ENCODE measurements at places on chromosomes 4 and X.

DNA sequence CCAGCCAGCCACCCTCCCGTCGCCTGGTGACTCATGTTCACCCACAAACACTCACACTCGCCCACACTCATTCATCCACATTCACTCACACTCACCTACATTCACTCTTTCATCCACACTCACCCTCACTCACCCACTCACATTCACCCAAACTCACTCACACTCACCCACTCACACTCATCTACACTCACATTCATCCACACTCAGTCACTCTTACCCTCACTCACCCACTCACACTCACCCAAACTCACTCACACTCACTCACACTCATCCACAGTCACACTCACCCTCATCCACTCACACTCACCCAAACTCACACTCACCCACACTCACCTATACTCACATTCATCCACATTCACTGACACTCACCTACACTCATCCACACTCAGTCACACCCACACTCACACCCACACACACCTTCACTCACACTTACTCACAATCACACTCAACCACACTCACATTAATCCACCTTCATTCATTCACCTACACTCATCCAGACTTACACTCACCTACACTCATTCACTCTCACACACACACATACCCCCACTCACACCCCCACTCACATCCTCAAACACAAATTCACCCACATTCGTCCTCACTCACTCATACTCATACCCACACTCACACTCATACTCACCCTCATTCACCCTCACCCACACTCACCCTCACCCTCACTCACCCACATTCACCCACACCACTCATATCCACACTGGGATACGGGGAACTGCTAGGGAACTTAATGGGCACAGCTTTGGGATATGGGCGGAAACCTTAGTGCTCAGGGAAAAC lies 2221.6 kb upstream of the AGA start:
- no peak for DNase-seq

GRCh38 chr4:180866933-180867643 lies 1376.1 kb upstream of the TENM3 start:
- DNase-seq, result no peak

DNA sequence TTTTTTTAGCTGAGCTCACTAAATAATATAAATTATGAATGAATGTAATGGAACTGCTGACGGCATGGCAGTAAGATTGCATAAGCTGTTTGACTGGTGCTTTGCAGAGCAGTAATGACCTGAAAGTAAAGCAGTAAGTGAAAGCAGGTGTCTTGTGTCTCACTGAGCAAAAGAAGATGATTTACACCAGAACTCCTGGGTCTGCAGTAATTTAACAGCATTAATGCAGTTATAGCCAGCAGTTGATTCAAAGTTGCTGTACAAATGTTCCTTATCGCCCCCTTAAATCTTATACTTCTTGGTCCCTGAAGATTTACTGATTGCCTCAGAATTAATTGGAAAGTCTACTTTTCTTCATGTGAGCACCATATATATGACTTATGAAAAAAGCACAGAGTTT lies 187.7 kb downstream of the DCTD start:
- no peak for DNase-seq

DNA sequence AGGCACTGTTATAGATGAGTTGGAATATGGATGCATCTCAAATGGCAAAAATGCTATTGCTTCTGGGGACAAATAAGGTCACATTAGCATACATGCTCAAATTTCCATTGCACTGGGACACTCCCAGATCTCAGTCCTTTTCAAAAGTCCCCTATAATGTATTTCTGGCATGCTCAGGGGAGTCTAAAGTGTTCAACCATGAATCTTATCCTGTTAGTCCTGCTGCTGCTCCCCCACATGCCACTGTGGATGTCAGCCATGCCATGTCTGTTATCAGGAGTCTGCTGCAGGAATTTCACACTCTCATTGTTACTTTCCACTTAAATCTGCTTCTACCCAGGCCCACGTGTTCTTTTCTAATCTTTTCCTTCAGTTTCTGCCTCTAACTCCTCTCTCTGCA lies 1000.6 kb downstream of the CCSER1 start:
- no peak for DNase-seq
